Activated CD4-positive, alpha-beta memory T cell treated with anti-CD3 and anti-CD28 coated beads, Interleukin-2, amount 10 ng/mL, durations not matched to agents 7 days and 5 days (primary cell): ENCODE measurements at places on chromosomes 12 and 14.

GRCh38 chr14:56687123-56687522 lies 107.5 kb downstream of the TMEM260 start:
- DNase-seq, result no peak

GRCh38 chr14:22915886-22916521 lies 2.9 kb downstream of the RBM23 start:
- no peak for DNase-seq

- no peak for DNase-seq
Measured at GRCh38 chr12:127745469-127746212, 521.3 kb upstream of the TMEM132C start.

DNA sequence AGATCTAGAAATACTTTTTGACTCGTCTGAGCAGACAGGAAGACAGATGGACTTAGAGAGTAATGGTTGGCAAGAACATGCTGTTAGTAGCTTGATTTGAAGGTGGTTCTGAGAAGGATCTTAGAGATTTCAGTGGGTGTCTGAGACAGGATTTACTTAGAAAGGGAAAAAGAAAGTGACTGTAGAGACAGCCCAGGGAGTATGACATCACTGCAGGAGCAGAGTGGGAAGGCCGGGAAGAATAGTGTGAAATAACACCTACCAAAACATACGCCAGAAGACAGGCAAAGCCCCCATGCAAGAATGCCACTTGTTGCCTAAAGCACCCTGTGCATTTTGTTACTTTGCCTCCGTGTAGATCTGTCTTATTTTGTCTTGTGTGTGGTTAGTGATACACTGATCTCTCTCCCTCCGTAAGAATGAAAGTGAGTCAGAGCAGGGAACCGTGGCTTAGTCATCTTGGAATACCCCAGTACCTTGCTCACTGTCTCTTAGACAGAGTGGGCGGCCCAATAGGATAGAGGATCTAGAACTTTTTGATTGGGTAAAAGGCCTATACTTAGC lies 161.3 kb upstream of the IFNG-AS1 start:
- peak; percentile 27 for DNase-seq

GRCh38 chr12:92911339-92911738 lies 17.8 kb downstream of the EEA1 start:
- DNase-seq, result no peak

DNA sequence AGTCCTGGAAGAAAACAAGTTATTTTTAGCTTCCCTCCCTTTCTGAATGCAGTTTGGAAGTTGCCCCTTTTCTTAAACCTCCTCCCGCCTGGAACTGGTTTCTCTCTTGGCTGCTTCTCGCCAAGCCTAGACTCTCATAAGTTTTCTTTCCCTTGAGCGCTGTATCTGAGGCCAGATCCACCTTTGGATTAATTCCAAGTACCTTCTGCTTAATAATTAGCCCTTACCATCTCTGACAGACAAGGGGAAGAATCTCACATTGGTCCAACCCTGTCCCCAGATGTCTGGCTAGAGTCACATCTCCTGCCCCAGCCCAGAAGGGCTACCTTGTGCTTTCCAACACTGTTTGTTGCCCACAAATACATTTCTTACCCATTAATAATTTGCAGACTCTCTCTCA lies 161.8 kb upstream of the RGS6 start:
- DNase-seq, result no peak

GRCh38 chr12:89461190-89461589 lies 63.4 kb downstream of the GALNT4 start:
- DNase-seq, result no peak

DNA sequence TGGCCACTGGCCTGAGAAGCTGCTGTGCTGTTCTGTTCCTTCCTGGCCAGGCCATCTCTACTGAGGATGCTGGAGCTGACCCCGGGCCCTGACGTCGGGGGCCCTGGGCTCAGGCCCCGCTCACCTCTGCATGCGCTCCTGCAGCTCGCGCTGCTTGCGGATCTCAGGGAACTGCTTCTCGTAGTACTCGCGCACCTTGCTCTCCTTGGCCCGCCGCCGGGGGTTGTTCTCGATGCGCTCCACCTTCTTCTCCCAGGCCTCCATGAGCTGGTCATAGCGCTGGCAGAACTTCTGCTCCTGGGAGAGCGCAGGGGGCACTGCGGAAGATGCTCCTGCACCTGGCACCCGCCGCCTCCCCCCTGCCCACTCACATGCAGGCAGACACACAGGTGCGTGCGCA lies 135.6 kb downstream of the RFLNA start:
- DNase-seq, result no peak

DNA sequence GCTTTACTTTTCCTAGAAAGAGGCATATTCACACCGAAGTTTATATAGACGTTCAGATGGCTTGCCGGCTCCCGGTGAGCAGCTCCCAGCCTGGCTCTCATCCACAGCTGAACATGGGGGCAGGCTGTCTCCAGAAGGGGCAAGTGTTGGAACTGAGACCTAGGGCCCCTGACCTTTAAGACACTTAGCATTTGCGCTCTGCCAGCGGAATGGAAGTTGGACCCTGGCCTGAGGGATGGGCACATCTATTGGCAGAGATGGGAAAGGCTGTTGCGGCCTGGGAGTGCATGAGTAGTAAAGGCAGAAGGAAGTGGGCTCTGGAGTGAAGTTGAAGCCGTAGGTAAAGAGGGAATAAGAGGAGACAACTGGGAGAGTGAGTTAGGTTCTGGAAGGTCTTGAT lies 54.2 kb upstream of the TSPAN9 start:
- no peak for DNase-seq

- DNase-seq, result no peak
Measured at GRCh38 chr12:26452511-26452910, 257.1 kb downstream of the SSPN start.

DNA sequence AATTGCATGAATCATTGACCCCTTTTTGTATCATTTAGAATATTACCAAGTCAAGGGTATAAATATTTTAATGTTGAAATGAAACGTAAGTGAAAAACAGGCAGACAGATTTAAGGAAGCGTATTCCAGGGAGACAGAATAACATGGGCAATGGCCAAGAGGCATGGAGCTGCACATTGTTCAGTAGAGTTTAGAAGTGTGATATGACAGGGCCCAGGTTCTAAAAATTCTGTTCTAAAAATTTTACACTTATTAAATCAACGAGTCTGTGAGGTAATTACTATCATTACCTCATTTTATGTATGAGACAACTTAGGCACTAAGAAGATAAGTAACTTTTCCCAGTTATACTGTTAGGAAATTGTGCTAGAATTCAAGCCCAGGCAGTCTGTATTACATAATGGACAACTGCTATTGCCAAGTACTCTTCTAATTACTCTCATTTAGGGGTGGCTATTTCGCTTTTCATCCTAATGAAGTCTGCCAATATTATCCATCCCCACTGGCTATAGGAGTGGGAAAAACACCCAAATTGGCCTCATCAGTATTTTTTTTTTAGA lies 103.2 kb upstream of the NAV3 start:
- DNase-seq, result no peak

- DNase-seq, result no peak
Measured at GRCh38 chr12:42221726-42222125, 16.3 kb downstream of the YAF2 start.

DNA sequence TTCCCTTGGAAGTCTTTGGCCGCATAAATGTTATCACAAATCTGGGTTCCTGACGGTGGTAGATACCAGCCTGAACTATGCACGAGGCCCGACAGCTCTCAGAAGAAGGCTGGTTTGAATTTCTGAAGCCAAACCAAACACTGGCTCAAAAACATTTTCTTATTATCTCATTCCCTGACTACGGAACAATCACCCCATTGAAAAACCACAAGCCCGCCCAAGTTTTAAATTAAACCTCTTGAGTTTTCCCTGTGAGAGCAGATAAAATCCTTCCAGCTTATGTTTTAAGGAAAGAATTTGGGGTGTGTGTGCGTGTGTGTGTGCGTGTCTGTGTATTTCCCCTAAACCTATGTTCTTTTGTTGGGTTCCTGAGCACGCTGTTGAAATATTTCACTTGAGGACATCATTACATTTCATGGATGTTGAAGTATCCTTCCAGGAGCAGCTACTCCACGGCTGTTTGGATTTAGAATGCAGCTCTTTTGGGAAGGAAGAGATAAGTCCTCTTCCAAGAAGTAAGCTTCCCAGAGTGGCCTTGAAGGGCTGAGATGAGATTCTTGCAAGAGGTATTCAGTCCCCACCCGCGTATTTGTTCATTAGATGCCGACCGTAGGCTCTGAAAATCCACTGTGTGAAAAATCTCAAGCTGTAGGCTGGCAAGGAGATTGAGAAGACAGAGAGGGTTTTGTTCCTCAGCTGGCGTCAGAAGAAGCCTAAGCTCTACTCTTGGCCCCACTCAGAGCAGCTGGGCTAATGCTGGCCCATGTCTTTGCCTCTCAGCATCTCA lies 131.0 kb upstream of the NCOR2 start:
- DNase-seq, result no peak

GRCh38 chr14:24267516-24267915 lies 3.9 kb downstream of the RABGGTA start:
- no peak for DNase-seq

GRCh38 chr12:69388371-69388770 lies 28.8 kb downstream of the YEATS4 start:
- no peak for DNase-seq

- DNase-seq, result no peak
Measured at GRCh38 chr14:69996216-69996615, 117.0 kb downstream of the SMOC1 start.

DNA sequence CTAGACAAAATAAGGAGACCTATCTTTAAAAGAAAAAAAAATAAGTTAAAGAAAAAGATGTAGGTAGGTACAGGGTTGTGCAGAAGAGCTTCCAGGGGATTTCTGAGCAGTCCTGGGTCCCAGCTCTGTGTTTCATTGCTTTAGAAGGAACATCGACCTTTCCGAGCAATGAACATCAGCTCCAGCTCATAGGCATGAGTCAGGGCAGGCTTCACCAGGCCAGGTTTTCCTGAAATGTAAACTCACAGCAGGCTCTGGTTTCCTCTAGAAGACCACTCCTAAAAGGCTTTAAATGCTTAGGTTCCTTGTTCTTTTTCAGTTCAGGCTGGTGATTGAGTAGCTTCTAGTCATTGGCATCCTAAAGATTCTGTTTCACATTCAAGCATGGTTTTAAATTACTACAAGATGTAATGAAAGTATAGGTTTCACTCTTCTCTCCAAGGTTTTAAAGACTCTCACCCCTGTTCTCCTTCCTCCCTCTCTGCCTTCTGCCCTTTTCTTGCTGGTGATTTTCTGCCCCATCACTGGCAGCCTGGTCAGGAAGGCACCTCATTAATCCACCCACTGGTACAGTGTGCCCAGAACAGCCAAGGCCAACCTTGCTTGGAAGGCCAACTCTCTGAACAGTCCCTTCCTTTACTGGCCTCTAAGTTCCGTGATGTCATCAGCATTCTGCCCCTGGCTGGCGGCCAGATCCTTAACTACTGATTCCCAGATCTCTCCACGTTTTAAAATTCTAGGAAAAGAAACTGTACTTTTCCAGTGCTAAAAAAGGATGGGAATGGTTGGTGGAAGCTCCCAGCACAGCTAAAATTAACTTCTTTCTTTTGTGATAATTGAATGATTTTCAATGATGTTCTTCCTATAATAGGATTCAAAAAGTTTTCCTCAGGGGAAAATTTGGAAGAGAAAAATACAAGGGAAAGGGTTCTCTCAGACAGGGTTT lies 109.4 kb upstream of the HIF1A start:
- DNase-seq, result no peak

GRCh38 chr14:101234999-101235334 lies 326.3 kb upstream of the DIO3 start:
- DNase-seq, result no peak

- peak; percentile 38 for DNase-seq
Measured at GRCh38 chr14:94485944-94486841, 10.2 kb upstream of the SERPINA9 start.

DNA sequence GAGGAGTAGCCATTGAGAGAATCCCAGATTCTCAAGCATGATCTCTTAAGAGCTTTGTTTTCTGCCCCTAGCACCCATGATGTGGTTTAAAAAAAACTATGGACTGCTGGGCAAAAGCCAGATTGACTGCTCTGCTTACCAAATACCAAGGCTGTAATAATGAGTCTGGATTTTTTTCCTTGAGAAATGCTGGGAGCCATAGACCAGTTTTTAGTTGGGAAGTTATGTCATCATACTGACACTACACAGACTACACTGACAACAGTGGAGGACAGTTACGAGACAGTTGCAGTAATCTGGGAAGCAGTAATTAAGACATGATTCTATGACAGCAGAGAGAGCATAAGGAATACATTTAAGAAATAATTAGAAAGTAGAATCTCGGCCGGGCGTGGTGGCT lies 35.8 kb downstream of the SPATA7 start:
- DNase-seq, result no peak

DNA sequence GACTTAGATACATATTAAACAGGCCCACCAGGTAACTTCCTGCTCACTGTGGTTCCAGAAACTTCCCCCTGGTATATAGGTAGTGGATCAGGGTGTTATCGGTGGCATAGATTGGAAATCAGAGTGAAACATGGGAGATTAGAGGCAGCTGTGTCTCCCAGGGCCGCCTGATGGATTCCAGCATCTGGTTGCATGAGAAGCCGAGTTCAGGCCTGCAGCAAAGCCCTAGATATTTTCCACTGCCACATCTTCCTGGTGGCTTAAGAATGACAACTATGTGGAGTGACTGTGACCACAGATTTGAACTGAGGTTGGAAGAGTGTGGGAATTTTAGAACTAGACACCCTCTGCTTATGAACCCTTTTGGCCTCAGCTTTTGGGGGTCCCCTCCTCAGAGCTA lies 184.8 kb upstream of the NTF3 start:
- no peak for DNase-seq

DNA sequence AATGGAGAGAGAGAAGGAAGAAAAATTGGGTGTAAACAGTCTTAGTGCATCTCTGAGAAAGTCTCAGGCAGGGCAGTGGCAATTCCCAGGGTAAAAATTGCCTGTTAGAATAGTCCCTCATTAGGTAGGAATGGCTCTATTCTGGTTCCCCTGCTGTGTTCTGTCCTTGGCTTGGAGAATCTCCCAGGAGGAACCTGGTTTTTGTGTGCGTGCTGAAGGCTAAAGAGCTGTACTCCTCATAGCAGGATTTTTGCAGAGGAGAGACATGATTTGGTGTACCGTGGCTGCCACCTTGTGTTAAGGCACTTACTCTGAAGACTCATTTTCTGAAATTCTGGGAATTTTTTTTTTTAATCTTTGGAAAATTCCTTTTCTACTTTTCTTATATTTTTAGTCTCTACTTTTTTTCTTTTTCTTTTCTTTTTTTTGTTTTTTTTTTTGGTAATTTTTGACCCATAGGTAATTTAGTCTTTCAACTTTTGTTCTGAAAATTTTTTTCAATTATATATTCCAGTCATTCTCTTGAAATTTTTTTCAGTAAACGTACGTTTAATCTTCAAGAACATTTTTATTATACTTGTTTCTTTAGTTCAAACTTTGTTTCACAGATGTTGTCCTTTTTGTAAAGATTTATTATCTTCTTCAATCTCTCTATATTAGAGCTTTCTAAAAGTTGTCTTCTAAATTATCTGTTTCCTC lies 63.8 kb downstream of the FBXO33 start:
- DNase-seq, result peak; percentile 39

GRCh38 chr14:68893566-68893965 lies 85.5 kb downstream of the ACTN1 start:
- no peak for DNase-seq

GRCh38 chr14:90696720-90697119 lies 119.5 kb downstream of the TTC7B start:
- DNase-seq, result no peak

- no peak for DNase-seq
Measured at GRCh38 chr12:75660805-75661404, 149.5 kb upstream of the KRR1 start.

- DNase-seq, result no peak
Measured at GRCh38 chr14:104132981-104133380, 5.4 kb upstream of the KIF26A start.
